Activated CD4-positive, alpha-beta T cell treated with anti-CD3 and anti-CD28 coated beads for 48 hours (primary cell): ENCODE measurements at places on chromosomes 4 and X.

- DNase-seq: no peak
Measured at GRCh38 chr4:141109983-141110382, 23.3 kb downstream of the RNF150 start.

- DNase-seq: no peak
Measured at GRCh38 chr4:135281230-135281629, 1079.6 kb upstream of the PABPC4L start.

- no peak for DNase-seq
Measured at GRCh38 chr4:135277980-135278315, 1076.4 kb upstream of the PABPC4L start.

- no peak for DNase-seq
Measured at GRCh38 chrX:48357681-48358080, 1.2 kb upstream of the SSX3 start.

- no peak for DNase-seq
Measured at GRCh38 chr4:158845311-158846041, 76.7 kb downstream of the FNIP2 start.

DNA sequence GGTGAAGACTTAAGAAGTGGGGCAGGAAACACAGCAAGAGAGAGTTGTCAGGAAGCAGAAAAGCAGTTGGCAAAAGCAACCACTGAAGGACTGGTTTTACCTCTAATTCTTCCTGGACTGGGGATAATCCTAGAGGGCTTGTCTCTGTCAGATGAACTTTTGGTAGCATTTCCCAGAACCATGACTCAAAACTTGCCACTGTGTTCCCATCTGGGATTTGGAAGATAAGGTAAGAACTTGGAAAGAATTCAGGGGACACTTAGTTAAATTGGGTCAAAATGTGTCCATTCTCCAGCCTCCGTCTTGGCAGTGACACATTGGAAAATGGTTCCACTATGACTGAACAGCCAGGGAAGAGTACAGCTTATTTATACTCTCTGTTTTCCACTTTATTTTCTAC is 55.7 kb downstream of the CD38 start:
- no peak for DNase-seq

DNA sequence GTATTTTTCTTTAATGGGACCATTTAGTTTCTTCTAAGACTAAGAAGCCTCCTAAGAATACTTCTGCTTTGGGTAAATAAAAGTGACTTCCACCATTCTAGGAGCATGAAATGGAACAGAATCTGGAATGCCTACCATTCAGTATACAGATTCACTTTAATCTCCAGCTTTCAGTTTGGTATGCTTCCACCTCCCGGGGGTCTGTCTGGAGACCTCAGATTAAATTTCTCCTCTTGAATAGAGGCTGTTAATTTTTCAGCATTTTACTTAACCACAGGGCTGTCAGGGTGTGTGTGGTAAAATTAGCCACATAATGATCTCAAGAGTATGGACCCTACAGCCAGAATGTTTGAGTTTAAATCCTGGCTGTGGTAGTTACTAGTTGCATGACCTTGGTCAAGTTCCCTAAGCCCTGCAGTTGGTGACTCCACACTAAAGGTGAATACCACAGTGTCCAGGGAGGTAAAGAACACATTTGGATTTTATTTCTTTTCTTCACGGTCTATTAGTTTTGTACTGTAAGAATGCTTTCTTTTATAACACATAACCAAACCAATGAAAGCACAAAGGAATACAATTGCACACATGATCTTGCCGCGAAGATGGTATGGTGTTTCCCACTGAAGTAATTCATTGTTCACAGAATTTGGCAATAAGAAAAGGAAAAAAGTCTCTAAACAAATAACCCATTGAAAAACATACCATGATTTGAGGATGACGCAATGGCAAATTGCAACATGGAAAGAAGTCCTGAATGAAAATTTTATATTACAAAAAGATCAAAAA is 37.3 kb upstream of the TRIM2 start:
- no peak for DNase-seq

DNA sequence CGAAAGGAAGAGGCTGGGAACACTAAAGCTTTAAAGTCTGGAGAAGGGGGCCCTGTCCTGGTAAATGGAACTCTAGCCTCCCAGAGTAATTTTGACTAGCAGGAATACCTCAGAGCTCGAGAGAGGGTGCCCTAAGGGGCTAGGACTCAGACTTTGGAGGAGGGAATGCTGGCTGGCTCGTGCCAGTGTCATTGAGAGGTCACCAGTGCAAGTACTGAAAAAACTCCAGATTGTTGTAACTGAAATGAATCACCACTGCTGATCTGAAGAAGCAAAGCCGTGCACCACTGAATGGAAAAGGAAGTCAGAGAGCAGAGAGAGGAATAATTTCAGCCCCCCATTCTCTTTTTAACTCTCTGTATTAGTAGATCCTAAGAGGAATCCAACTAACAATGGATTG is 690.2 kb downstream of the FAT4 start:
- no peak for DNase-seq

GRCh38 chrX:16039363-16039762 is 84.0 kb upstream of the GRPR start:
- no peak for DNase-seq

- no peak for DNase-seq
Measured at GRCh38 chr4:106160560-106160959, 155.4 kb downstream of the TBCK start.

DNA sequence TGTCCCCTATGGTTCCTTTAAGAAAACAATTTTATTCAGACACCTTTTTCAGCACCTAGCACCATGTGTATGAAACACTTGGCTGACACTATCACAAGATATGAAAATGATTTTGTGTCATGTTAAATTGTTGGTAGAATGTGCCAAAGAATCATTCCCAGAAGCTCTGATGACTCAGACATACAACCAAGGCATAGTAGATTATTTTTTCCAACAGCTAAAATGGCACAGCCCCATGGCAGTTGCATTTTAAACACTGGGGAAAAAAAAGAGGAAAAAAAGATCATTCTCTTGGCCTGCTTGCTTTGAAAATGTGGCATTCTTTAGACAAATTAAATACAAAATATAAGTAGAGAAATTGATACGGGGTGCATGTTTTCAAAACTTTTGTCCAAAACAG is 230.2 kb downstream of the NLGN4X start:
- no peak for DNase-seq

- DNase-seq: no peak
Measured at GRCh38 chrX:71393919-71394318, 27.8 kb downstream of the TAF1 start.

GRCh38 chr4:81839347-81840042 is 367.8 kb upstream of the RASGEF1B start:
- peak; percentile 9 for DNase-seq

DNA sequence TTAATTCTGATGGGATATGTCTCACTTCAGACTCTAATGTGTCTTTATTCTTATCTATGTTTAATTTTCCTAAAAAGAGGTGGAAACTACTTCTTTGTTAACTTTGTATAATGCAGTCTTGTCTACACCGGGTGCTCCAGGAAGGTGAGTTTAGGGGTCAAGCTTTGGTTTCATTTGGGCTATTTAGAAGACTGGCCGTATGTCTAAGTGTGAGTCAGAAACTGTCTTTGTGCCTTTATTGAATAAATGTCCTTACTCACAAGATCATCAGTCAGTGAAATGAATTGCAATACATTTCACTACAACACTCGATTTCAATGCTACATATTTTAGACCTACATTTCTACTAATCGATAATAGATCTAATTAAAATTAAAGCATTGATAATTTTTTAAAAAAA is 56.2 kb downstream of the PROM1 start:
- no peak for DNase-seq

DNA sequence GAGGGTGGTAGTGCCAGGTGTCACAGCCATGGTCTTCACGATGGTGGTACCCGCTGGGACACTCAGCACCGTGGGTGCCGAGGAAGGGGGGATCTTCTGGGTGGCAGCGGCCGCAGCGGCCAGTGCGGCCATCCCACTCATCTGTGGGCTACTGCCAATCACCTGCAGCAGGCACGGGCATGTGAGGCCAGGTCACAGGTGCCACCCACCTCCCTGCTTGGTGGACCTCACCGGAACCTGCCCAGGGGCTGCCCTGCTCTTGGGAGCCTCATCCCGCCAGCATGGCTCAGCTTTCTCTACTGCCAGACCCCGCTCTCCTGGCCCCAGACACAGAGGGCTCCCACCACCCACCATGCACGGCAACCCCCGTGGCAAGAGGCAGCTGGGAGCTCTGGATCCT is 13.0 kb downstream of the HCFC1 start:
- DNase-seq: no peak

- DNase-seq: no peak
Measured at GRCh38 chrX:37796805-37797204, 16.9 kb downstream of the CYBB start.

DNA sequence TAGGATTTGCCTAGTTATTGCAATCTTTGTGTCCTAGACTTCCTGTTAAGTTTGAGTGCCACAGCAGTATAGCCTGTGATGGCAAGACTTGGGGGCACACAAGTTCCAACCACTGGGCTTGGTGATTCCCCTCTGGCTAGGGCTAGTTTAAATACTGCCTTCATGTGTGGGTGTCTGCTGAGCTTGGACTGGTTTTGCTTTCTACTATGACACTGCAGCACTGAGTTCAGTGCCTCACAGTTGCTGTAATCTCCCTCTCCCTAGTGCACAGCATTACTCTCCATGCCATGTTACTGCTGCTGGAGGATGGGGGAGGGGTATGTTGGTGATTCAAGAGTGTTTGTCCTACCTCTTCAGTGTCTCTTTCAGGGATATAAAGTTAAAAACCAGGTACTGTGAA is 379.6 kb downstream of the IL15 start:
- DNase-seq: peak; percentile 5

- DNase-seq: no peak
Measured at GRCh38 chr4:168415911-168416310, 64.4 kb downstream of the DDX60L start.

DNA sequence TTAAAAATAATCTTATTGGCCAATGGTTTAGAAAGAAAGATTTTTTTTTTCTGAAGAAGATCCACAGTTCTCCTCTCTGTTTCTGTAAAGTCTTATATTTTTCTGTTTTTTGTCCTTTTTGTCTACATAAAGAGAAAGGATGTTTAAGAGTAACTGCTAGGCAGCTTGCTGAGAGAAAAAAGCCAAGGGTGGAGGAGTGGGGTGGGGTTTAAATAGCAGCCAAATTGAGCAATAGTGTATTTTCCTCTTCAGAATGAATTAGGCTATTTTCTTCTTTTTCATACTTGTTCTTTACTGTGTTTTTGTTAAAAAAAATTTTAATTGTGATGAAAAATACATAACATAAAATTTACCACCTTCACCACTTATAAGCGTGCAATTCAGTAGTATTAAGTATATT is 224.6 kb downstream of the SOWAHB start:
- DNase-seq: no peak

DNA sequence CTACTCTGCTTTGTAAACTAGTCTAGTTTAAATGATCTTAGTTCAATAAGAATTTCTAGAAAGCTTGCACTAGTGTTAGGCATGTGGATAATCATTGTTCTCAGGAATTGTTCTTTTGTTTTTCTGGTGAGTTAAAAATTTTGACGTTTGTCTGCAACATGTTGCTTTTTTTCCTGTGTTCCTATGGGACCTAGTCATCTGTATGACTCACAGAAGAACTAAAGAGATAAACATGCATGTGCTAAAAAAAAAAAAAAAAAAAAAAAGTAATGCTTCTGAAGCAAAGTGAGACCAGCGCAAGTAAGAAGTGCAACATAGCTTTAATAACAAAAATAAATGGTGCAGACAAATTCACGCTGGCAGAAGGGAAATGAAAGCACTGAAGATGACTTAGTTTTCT is 471.2 kb downstream of the IQCM start:
- no peak for DNase-seq

- DNase-seq: no peak
Measured at GRCh38 chr4:175330652-175331051, 412.5 kb downstream of the ADAM29 start.

DNA sequence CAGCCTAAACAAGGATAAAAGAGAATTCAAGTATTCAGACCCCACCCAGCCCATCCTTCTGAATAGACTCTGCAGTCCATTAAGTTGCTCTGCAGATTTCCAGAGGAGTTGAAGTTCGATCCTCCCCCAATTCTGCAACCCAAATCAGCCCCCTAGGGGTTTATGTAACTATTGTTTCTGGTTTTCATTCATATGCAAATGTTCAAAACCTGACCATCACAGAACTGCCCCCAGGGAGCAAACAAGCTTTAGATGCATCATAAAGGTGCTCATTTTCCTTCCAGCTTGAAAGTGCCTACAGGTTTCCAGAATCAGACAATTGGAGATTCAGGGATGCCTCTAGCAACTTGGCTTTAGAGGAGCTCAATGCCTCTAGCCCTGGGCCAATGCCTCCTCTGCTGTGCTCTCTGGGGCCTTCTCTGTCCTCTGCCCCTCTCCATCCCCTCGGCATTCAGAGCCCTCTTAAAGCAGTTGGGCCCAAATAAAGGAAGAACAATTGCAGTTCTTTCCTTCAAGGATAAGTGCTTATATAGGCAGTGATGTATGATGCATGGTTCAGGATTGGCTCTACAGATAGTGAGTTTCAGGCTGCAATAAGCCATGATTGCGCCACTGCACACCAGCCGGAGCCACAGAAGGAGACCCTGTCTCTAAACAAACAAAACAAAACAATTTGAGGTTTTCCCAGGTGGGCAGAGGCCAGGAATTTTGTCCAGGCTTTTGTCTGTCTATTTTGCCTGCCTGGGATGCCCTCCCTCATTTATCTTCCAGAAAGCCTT is 23.5 kb upstream of the SPINK2 start:
- DNase-seq: no peak

GRCh38 chrX:69555481-69556041 is 51.4 kb downstream of the NALF2 start:
- DNase-seq: no peak

GRCh38 chr4:69576251-69576877 is 63.1 kb downstream of the UGT2A2 start:
- DNase-seq: no peak

GRCh38 chr4:185115827-185116232 is 27.2 kb upstream of the SLC25A4 start:
- DNase-seq: peak; percentile 18

GRCh38 chr4:75948822-75949444 is 8.1 kb upstream of the NAAA start:
- DNase-seq: no peak

DNA sequence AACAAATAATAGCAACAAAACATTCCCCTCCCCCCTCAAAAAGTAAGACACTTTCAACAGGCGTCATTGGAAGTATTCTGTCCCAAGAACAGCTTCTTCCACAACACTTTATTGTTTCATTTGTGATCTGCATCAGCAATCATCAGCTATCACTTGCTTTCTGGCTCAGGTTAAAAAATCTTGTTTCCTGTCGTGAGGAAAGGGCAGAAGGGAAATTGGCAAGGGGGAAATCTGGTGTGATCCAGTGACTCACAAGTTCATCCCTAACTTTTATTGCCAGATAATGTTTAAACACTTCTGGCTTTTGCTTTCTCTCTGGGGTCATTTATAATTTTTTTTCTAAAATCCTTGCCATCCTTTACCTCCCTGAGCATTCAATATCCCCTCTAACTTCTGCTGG is 247.4 kb upstream of the GIMD1 start:
- DNase-seq: no peak
